NCI-H1436 treated with DMSO at 0.1 percent for 48 hours (cell line): ENCODE measurements at places on chromosomes 12 and 14.

DNA sequence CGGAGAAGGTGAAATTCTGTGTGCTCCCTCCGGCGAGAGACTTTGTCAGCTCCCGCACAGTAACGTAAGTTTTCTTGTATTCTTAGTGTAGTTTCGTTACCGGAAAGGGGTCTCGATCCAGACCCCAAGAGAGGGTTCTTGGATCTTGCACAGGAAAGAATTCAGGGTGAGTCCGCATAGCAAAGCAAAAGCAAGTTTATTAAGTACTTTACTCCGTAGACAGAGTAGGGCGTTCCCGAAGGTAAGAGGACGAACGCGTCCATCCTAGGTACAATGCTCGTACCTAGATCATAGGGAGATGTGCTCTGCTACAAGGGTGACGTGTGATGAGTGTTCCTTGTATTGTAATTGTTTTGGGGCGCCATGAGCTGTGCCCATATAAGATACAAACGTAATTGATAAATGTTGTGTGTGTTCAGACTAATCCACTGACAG lies 293 bp downstream of the IFI27L1 start:
- DNase-seq: no peak

DNA sequence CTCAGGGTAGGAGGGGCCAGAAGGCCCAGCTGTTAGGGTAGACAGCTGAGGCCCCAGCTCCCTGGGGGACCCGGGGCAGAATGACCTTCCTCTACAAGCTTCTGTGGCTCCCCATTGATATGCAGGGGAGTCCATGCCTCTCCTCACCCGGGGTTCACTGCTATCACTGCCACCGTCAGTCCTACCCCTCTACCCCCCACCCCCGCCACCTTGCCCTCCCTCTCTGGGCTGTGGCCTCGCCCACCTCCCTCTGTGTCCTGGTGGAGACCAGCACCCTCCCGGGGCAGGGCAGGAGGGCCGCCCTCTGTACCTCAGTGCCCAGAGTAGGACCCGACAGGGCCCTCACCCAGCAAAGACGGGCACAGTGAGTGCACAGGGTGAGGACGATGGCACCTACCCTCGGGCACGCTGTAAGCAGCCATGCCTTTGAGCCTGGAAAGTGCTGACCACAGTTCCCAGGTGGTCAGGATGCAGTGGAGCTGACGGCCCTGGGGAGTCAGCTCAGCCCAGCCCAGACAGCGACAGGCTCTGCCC lies 88.4 kb upstream of the SFSWAP start:
- DNase-seq: no peak

- DNase-seq: no peak
Observed at GRCh38 chr12:93127582-93128331, 198.7 kb upstream of the EEA1 start.

DNA sequence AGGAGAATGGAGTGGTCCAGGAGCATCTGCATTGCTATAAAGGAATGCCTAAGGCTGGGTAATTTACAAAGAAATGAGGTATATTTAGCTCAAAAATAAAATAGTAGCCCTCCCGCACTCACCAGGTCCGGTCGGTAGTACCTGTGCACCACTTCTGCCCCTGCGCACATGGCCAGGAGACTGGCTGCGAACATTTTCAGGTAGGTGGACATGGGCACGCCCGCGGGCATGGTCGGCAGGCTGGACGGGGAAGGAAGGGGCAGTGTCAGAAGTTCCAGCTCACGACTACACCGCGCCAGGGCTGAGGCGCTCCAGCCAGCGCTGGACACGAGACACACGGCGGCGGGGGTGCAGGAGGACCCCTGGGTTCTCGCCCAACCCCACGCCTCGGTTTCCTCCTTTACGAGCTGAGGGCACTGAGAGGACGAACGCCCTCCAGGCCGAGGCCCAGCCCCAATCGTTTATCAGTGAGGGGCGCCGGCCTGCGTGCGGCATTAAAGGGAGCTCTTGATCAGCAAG lies 9.1 kb upstream of the TDG start:
- DNase-seq: no peak

GRCh38 chr14:45680531-45680930 lies 427.5 kb upstream of the MIS18BP1 start:
- DNase-seq: no peak

- no peak for DNase-seq
Observed at GRCh38 chr14:74647678-74648461, 35.8 kb upstream of the LTBP2 start.

DNA sequence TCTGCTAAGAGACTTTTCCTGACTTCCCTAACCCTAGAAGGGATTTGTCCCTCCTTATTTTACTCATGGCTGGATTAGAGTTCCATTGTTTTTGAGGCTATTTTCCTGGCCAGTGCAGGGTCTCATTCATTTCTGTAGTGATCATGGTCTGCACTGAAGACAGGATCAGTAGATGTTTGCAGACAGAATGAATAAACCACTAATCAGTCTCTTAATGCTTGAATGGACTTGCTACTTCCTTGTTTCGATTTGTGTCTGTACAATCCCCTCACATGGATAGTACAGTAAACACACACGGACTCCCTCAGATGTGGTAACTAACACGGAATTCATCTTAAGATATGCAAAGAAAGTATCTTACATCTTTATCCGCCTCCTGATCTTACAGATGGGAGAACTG lies 102.6 kb upstream of the PRB2 start:
- DNase-seq: no peak

GRCh38 chr12:2380946-2381345 lies 328.2 kb downstream of the CACNA1C start:
- DNase-seq: no peak
